Smooth muscle cell of the brain vasculature (primary cell): ENCODE measurements at places on chromosomes 3 and 15.

DNA sequence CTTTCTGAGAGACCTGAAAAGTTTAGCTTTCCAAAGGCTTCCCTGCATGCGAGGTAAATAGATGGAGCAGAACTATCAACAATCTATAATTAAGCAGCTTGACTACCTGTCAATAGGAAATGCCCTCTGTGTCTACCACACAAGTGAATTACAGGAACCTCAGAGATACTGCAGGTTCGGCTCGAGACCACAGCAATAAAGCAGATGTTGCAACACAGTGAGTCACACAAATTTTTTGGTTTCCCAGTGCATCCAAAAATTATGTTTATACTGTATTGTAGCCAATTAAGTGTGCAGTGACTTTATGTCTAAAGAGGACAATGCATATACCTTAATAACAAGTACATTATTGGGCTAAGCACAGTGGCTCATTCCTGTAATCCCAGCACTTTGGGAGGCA, 252.0 kb downstream of the UBE2E2 start:
- DNase-seq = no peak

DNA sequence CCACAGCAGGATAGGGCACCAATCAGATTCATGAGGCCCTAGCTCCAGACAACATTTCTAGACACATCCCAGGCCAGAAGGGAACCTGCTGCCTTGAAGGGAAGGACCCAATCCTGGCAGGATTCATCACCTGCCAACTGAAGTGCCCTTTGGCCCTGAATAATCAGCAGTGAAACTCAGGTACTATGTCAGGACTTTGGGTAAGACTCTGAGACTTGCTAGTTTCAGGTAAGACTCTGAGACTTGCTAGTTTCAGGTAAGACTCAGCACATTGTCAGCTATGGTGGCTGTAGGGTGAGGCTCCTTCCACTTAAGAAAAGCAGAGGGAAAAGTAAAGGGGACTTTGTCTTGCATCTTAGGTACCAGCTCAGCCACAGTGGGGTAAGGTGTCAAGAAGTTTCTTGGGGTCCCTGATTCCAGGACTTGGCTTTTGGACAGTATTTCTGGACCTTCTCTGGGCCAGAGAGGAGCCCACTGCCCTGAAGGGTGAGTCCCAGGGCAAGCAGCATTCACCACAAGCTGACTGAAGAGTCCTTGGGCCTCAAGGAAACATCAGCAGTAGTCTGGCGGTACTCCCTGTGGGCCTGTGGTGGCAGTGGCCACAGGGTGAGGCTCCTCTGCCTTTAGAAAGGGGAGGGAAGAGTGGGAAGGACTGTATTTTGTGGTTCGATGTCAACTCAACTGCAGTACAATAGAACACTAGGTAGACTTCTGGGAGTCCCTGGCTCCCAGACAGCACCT, 13.7 kb upstream of the COL8A1 start:
- no peak for DNase-seq

DNA sequence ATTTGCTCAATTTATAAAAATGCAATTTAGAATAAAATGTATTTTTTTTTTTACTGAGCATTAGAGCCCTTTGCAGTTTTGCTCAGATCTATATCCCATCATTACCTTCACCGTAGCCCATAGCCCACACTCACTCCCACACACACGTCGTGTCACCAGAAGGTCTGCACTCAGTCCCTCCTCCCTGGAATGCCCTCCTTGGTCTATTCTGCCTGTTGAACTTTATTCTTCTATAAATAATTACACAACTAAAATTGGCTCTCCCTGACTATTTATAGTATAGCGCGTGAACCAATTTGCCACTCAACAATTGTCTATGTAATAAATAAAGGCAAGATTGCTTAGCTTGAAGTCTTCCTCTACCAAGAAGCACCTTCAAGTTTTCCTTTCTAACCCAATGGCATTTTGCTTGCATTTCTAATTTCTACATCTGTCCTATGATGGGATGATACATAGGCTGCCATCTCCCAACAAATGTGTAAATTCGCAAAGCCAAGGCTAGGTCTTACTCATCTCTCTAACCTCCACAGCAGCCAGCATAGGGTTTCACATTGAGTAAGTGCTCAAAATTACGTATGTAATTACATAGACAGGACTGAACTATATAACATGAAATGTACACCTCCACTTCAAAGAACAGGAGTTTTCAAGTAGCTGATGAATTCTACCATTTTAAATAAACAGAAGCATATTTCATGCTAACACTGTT, 172.0 kb upstream of the HES1 start:
- DNase-seq = no peak

GRCh38 chr3:64650715-64651114, 37.1 kb downstream of the ADAMTS9 start:
- DNase-seq = no peak

- DNase-seq = no peak
Measured at GRCh38 chr3:171384101-171384891, 75.9 kb downstream of the TNIK start.

- no peak for DNase-seq
Measured at GRCh38 chr3:149600634-149601033, 57.2 kb downstream of the WWTR1 start.

- peak; percentile 17 for DNase-seq
Measured at GRCh38 chr3:81666502-81667121, 94.8 kb downstream of the GBE1 start.

DNA sequence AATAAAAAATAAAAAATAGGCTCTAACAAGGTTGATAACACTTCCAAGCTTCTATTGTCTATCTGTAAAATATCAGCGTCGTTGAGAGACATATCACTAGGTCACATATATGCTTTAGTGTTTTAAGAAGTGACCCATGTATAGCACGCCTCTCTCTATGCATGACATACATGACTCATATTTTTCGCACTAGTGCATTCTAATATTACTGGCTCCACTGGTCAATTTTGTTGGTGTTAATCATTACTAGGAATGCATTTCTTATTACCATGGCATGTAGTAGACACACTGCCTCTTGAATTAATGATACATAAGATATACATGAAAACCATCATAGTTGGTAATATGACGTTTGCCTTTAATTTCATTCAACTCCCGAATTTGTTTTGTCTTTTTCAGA, 203.1 kb downstream of the CHL1 start:
- no peak for DNase-seq

GRCh38 chr3:10753964-10754363, 62.1 kb upstream of the SLC6A11 start:
- no peak for DNase-seq
